ENCODE measurements at places on chromosomes 4 and X.

GRCh38 chrX:132023896-132024386, 839 bp downstream of the STK26 start:
- DNase-seq, result peak; percentile 73

GRCh38 chr4:166458756-166459155, 585.7 kb downstream of the TLL1 start:
- DNase-seq, result no peak

DNA sequence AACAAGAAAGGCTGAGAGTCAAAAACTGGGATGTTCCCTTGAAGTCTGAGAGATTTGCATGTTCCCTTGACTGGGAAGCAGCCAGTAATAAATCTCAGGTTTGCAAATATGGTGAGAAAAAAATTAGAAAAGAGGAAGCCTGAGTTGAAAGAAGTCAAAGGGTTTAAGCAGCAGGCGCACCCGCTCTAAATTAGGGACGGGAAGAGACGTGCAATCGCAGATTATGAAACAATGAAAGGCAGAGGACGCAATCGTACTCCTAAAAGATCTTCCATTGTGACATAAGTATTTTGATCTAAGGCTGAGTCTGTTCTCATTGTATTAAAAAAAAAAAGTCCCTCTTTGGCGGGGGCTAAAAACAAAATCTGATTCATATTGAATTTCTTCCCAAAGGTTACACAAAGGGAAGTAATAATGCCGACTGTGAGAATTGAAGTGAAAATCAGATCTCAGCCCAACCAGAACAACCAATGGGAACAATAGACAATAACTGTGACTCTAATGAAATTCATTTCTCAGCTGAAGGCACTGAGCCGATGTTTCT, 28.2 kb downstream of the SAT1 start:
- DNase-seq, result no peak

- no peak for DNase-seq
Measured at GRCh38 chr4:970046-970745, 3.2 kb downstream of the DGKQ start.

DNA sequence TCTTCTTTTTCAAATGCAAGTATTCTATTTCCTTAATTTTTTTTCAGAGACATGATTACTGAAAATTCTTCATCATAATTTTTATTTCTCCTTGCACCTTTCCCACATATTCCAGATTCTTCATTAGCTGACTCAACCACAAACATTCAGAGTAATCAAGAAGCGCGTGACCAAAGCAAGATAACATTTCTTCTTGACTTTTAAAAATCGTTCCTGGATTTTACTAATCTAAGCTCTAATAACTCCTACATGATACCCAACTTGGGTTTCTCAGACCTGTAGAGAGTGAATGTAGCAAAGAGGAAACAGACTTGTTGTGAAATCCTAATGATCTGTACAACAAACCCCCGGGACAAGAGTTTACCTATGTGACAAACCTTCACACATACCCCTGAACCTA, 615.0 kb downstream of the TMA16 start:
- no peak for DNase-seq

DNA sequence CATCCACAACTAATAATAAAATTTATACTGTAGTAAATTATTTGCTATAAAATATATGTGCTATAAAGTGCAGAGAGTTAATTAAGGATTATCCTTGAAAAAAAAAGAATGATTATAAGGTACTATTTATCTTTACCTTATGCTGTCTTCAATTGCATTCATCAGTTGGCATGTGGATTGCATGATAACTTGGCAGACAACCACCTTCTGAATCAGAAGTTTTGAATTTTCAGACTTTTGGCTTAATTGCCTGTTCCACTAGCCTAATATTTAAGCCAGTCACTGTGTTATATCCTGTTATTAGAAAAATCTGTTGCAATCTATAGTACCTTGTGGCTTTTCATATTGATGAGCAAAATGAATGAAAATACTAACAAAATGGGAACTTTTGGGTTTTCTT, 1040.3 kb upstream of the PCDH10 start:
- no peak for DNase-seq
